ENCODE measurements at places on chromosomes 7 and 10.

GRCh38 chr10:110216942-110217661 lies 9.7 kb downstream of the MXI1 start:
- no peak for DNase-seq

GRCh38 chr7:17608114-17608833 lies 309.8 kb downstream of the AHR start:
- DNase-seq: no peak

GRCh38 chr7:98831641-98832221 lies 38.1 kb downstream of the TMEM130 start:
- peak; percentile 9 for DNase-seq

DNA sequence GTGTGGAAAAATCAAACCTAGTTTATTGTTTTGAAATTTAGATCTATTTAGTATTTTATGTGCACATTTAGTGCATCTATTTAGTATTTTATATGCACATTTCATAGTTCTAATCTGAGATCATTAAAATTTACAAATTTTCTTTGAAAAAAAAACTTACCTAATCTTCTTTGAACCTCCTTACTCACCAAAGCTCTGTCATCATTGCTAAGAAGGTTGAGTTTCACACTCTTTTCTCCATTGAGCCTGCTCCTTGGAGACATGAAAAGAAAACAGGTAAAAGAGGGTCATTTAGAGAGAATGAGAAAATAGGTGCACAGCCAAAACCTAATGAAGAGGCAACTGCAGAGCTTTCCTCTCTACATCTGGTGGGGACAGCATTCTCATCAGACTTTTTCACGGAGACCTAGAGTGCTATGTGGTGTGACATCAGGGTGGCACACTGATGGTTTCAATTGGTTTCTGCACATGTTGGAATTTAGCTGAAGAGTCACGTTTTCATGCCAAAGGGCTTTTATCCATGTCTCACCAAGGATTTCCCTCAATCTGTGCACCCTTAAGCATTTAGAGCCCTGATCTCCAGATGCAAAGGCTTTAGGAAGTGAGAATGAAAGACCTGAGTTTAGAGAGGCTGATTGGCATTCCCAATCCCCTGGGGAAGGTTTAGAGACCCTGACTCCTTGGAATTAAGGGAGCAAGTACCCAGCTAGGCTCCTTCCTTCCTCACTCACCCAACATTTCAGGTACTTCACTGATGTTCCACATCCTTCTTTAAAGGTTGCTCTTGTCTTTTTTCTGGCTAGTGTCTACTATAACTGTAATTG lies 89.2 kb upstream of the CAPZA2 start:
- no peak for DNase-seq

- DNase-seq: no peak
Measured at GRCh38 chr10:9898633-9899395, 1118.9 kb upstream of the CELF2 start.

GRCh38 chr10:52071814-52072213 lies 242.3 kb upstream of the DKK1 start:
- DNase-seq: no peak

DNA sequence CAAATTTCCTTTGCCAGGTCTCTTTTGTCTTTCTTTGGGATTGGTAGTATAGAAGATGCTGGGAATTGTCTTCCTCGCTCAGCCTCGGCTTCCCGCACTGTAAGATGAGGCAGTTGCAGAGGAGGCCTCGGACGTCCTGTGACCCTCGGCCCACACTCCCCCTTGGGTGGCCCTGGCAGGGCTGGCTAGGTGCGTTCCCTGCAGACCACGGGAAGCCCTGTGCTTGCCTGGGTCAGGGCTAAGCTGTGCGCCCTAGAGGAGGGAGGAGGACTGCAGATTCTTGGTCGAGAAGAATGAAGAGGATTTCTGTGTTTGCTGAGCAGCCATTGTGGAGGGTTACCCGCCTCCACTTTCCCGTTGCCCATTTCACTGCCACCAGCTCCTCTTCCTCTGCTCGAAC lies 42.8 kb downstream of the WIPI2 start:
- no peak for DNase-seq

GRCh38 chr10:101065481-101066145 lies 3.8 kb downstream of the KAZALD1 start:
- DNase-seq: no peak

DNA sequence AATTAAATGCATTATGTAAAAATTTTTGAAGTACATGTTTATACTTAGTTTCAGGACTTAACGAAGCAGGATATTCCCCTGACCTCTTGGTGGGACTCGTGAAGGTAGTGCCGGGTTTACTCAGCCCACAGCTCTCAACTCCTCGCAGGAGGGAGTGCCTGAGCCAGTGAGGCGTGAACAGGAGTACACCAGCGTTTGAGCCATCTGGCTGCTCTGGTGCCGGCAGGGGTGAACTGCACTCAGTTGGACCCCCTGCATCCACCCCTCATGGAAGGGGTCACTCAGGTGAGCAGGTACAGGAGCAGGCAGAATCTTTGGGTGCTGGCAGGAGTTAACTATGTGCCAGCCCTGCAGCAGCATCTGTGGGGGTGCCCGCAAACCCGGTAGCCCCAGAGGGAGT lies 625.1 kb upstream of the PCDH15 start:
- no peak for DNase-seq

DNA sequence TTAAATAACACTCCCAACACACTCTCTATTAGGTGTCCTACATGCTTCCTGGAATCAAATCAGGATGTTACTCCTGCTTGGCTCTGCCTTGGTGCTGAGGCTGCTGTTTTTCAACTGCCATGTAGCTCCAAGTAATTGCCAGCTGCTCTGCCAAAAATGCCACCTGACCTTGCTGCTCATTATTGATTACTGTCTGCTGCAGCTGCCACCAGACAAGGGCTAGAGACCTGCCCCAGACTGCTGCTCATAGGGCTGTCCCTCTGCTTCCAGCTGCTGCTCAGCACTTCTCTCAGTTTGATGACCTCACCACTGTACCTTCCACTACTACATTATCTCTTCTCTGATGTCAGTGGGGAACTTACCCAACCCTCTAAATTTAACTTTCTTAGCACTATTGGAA lies 102.5 kb downstream of the PCLO start:
- no peak for DNase-seq

DNA sequence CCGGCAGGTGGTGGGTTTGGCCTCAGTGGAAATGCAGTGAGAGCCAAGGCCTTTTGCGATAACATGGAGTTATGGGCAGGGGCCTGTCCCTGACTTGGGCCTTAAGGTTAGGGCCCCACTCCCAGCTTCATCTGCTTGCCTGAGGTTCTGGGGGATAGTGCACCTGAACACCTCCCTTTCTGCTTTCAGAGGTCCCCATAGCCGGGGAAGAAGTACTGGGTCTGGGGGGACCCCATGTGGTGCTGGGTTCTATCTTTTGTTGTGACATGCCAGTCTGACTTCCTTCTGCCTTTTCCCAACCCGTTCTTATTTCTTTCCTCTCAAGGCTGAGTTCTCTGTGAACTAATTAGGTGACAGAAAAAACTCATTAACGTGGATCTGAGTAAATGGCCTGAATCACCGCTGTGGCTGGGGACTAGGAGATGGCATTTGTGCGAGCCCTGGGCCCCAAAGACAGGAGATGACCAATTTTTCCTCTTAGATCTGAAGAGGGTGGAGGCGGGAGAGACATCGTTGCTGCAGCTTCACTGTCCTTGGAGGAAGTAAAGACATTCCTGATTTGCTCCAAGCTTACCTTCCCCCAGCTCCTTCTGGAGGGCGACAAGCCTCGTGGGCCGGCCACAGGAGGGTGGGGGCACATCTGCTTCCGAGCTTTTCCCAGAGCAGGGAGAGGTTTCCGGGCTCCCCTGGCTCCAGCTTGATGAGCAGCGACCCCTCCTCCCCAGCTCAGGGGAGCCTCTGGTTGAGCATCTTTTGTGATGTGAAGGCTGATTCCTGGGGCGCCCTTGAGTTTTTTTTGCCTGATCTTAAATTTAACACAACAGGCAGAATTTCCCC lies 2.0 kb downstream of the AGAP3 start:
- DNase-seq: no peak

- DNase-seq: no peak
Measured at GRCh38 chr10:102799691-102800471, 37.3 kb downstream of the CYP17A1 start.

- peak; percentile 23 for DNase-seq
Measured at GRCh38 chr7:36723951-36724664, at the start of gene AOAH. Gene AOAH, minus strand, starts transcription at chr7:36724494. Its CDS starts 346 bp downstream, at chr7:36724148.

DNA sequence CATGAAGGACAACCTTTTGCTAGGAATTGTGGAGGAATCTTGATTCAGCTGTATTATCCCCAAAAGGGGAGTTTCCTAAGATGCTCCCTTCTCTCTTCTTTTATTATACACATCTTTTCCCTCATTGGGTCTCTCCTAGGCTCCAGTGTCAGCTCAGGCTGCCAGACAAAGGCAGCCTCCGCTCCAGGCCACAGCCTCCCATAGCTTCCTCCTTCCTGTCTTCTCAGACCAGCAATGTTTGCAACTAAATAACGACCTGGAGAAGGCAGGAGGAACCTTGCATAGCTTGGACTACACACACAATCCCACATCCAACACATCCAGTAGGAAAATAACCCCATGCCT lies 12.3 kb downstream of the SFXN3 start:
- no peak for DNase-seq

GRCh38 chr7:48962821-48963505 lies 38.6 kb downstream of the CDC14C start:
- no peak for DNase-seq

GRCh38 chr7:672891-673290 lies 53.6 kb upstream of the DNAAF5 start:
- no peak for DNase-seq

DNA sequence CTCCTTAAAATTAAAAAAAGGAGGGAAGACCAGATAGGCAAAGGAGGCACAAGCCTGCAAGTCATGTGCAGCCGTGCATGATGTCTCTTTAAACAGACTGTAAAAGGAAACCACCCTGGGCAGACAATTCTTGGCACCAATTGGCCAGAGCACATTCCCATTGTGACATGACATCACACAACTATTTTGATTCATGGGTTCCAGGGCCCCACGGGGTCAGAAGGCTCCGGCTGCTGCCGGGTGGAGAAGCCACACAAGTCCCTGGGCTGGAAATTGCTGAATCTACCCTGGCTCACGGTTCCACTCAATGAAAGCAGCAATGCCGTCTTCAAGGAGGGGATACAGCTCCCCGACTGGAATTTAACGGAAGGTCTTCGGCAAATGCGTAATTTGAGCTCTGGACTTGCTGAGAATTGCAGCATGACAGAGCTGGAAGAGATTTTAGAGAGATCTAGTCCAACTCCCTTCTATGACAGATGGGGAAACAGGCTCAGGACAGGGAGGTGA lies 140.5 kb downstream of the PRKAG2 start:
- DNase-seq: no peak

- DNase-seq: no peak
Measured at GRCh38 chr10:10917031-10917430, 100.6 kb upstream of the CELF2 start.

DNA sequence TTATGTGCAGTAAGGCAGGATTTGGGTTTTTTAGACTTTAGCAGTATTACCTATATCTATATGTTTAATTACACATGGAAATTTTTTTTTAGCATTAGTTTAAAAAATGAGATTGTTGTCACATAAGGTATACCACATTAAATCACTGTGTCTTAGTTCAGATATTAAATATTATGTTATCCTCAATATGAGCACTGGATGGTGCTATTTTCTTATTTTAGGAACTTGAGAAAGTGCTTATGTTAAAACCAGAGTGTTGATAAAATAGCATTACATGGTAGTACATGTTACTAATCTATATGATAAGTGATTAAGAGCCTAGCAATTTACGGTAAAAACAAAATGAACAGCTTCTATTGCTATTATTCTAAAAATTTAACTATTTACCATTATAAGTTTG lies 28.8 kb downstream of the MIOS start:
- DNase-seq: no peak

DNA sequence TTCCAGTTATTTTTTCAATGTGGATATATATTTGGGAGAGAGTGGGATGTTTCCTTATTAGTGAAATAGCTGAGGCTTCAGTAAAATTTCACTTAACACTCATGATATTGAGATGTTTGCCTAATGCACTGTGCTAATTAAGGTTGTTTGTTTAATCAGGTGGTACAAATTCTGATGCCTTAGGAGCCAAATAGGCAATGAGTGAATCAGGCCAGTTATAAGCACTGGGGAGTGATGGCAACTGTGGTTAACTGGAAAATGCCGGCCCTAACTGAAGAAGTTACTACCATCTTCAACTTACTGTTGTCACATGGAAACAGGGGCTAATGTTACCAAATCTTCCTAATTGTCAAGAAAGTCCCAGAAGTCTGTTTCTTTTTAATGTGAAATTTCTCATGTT lies 32.0 kb downstream of the VCL start:
- no peak for DNase-seq

DNA sequence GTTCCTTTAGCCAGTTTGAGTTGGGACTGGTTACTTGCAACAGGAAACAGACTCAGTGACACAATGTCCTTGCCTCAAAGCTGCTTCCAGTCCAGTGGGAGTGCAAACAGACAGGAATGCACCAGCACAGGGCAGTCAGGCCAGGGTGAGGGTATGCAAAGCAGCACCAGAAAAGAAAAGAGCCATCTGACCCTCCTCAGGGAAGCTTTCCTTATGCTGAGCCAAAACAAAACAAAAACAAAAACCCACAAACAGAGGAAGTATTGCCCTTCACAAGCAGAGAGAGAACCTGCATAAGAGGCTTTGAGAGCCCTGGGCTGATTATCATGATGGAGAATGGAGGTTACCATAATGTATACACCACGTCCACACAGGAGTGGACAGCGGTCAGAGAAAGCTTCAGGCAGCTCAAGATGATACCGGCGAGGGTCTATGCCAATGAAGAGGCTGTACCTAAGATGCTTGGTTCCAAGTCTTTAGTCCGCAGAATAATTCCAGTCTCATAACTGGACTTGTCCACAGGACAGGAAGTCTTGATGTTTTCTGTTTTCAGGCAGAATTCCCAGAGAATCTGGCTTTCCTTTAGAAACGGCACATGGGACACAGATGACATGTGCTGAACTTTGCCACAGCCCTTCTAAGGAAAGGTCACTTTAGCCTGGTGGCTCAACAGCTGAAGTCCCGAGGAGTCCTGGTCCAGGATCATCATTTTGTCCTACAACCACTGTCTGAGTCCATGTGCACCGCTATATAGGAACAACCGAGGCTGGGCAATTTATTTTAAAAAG lies 263.3 kb downstream of the TNS3 start:
- DNase-seq: no peak

DNA sequence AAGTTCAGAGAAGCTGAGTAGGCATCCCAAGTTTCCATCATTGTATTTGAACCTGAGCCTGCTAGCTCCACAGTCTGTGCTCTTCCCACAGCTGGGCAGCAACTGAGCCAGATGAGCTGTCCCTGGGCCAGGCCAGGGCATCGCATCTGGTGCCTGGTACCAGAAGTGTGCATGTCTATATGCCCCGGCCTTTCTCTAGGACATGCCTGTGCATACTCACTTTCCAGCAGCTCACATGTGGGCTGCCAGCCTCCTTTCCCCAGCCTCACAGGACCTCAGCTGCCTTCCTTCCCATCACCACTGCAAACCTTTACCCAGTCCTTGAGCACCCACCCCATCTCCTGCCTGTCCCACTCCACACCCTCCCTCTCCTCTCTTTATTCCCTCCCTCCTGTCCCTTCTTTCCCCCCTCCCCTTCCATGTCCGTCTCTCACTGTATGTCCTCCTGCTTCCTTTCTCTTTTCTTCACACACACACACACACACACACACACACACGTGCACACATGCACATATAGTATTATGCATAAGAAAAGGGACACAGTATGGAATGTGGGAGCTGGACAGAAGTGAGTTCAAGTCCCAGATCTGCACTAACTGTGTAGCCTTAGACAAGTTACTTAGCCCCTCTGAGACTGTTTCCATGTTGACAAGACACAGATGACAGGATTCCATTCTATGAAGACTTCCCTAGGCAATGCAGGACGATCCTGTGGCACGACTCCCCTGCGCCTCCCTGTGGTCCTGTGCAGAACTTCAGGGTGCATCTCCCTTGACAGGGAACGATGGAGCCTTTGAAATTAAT lies 10.9 kb downstream of the CDHR1 start:
- peak; percentile 22 for DNase-seq

All from activated T-helper 9 cell treated with anti-CD3 and anti-CD28 coated beads, Interleukin-2, amount 50 U/mL, for 16 hours (primary cell).